ENCODE measurements at places on chromosomes 4 and X.

DNA sequence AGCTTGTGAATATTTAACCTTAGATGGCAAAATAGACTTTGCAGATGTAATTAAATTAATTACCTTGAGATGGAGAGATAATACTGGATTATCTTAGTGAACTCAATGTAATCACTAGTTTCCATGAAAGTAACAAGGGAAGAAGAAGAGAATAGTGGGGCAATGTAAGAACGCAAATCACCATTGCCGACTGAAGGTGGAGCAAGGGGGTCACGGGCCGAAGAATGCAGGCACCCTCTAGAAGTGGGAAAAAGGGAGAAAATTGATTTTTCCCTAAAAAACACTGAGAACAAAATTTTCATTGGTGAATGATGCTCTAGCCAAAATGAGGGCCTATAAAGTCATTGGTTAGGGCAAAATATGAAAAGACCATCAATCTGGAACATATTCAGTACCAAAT is 375.6 kb upstream of the EPHA5 start:
- no peaks in the 10 kb centered on the region for H3K27me3 ChIP-seq
- H3K4me1 ChIP-seq, result no peaks in the 10 kb centered on the region
- H3K36me3 ChIP-seq, result no peaks in the 10 kb centered on the region
- no peak overlapping the region for H3K27ac ChIP-seq
- no peak overlapping the region for H3K4me3 ChIP-seq
- no peak for DNase-seq

- no peaks in the 10 kb centered on the region for H3K27me3 ChIP-seq
- DNase-seq, result no peak
- no peak overlapping the region for H3K4me3 ChIP-seq
- H3K27ac ChIP-seq, result no peak overlapping the region
- peaks cover 5% of the 10 kb centered on the region for H3K4me1 ChIP-seq
- no peaks in the 10 kb centered on the region for H3K36me3 ChIP-seq
Measured at GRCh38 chr4:138307319-138307718, 65.2 kb upstream of the SLC7A11 start.

- H3K27ac ChIP-seq, result no peak overlapping the region
- no peaks in the 10 kb centered on the region for H3K27me3 ChIP-seq
- H3K36me3 ChIP-seq, result 0 out of 2 replicates have a peak, but pooled peaks cover 1% of the 10 kb centered on the region
Measured at GRCh38 chrX:78019586-78020483, 50.4 kb upstream of the PGAM4 start.

- DNase-seq, result no peak
- peaks cover 40% of the 10 kb centered on the region for H3K27me3 ChIP-seq
- no peak overlapping the region for H3K27ac ChIP-seq
- no peaks in the 10 kb centered on the region for H3K4me1 ChIP-seq
- no peak overlapping the region for H3K4me3 ChIP-seq
Measured at GRCh38 chr4:77124576-77124975, 32.4 kb upstream of the CCNG2 start.

GRCh38 chrX:45850775-45851433 is 650.2 kb upstream of the DIPK2B start:
- no peaks in the 10 kb centered on the region for H3K27me3 ChIP-seq
- peak overlapping the region; percentile 90 for H3K4me3 ChIP-seq
- DNase-seq, result peak; percentile 28
- peak overlapping the region; percentile 70 for H3K27ac ChIP-seq
- peaks cover 2% of the 10 kb centered on the region for H3K4me1 ChIP-seq
- H3K36me3 ChIP-seq, result peaks cover 5% of the 10 kb centered on the region

- DNase-seq, result no peak
- H3K4me1 ChIP-seq, result peaks cover 4% of the 10 kb centered on the region
- H3K4me3 ChIP-seq, result no peak overlapping the region
Measured at GRCh38 chr4:184548316-184548647, 73.9 kb upstream of the IRF2 start.

DNA sequence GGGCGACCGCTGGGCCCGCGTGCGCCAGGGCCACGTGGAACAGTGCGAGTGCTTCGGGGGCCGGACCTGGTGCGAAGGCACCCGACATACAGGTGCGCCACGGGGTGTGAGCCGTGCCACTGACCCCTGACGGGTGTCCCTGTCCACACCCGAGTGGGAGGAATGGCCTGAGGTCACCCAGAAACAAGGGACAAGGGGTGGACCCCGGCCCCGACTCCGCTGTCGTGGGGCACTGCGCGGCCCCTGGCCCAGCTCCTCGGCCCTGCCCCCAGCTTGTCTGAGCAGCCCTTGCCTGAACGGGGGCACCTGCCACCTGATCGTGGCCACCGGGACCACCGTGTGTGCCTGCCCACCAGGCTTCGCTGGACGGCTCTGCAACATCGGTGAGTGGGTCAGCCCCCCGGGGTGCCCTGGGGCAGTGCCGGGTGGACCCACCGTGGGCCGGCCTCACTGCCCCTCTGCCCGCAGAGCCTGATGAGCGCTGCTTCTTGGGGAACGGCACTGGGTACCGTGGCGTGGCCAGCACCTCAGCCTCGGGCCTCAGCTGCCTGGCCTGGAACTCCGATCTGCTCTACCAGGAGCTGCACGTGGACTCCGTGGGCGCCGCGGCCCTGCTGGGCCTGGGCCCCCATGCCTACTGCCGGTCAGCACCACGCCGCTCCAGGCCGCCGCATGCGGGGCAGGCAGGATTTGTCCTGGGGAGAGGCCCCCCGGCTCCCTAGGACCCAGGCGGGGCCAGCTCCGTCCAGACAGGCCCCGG is 2.8 kb downstream of the HGFAC start:
- no peaks in the 10 kb centered on the region for H3K4me1 ChIP-seq
- no peaks in the 10 kb centered on the region for H3K36me3 ChIP-seq
- no peak for DNase-seq
- no peaks in the 10 kb centered on the region for H3K27me3 ChIP-seq
- no peak overlapping the region for H3K4me3 ChIP-seq

DNA sequence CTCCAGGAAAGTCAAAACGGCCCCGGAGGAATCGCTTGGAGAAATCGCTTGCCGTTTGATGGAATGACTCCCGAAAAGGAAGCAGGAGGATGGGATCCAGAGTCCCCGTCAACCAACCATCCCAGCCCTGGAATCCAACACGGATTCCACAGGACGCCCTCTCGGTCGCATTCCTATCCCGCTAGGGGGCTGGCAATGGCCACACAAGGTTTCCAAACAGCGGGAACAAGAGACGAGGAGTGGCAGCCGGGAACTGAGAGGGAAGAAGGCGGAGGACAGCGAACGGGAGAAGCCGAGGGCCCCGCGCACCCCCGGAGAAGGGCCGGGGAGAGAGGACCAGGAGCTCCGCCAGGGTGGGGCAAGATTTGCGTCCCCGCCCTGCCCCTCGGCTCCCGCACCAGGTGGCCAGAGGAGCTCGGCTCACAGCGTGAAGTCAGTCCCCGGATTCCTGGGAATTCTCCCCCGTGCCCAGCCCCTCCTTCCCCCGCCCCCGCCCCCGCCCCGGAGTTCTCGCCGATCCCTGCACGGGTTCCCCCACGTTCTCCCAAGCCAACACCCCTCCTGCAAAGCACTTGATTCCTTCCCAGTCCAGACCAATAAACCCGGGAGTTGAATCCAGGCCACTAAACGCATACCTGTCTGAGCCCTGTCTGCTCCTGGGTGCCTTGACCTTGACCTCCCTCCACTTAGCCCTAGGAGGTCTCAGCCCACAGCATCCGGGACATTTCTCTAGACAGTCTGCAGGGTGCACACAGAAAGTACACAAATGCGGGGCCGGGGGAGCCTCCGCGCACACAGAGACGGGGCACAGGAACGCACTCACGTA is 1.4 kb downstream of the PDZD4 start:
- H3K36me3 ChIP-seq, result no peaks in the 10 kb centered on the region
- no peak for DNase-seq
- H3K27ac ChIP-seq, result no peak overlapping the region
- H3K4me3 ChIP-seq, result no peak overlapping the region

DNA sequence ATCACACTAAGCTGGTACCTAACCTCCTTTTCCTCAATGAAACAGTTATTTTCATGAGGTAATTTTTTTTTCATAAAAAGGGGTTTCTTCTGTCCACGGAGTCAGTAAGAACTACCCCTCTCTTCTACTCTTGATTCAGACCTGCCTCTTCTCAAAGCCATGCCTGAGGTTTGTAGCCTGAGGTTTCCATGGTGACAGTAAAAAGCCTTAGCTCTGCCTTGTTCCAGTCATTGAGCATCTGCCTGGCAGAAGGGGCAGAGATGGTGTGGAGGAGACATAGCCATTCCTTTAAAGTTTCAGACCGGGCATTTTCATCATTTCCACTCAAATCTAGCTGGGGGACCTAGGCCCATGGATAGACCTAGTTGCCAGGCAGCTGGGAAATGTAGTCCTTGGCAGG is 135.5 kb downstream of the REPS2 start:
- no peak for DNase-seq
- H3K27me3 ChIP-seq, result peaks cover 6% of the 10 kb centered on the region
- peaks cover 2% of the 10 kb centered on the region for H3K4me1 ChIP-seq
- H3K27ac ChIP-seq, result no peak overlapping the region
- no peaks in the 10 kb centered on the region for H3K36me3 ChIP-seq

DNA sequence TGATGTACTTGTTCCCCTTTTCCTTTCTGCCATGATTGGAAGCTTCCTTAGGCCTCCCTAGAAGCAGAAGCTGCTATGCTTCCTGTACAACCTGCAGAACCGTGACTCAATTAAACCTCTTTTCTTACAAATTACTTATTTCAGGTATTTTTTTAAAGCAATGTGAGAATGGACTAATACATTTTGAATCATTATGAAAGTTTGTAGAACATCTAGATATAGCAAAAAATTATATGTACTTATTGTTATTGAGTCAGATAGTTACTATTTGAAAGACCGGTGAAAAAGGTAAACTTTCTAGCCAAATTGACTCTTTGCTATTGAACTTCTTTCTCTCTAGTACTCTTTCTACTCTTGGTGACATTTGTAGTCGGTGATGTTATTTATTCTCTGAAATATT is 777.3 kb upstream of the GALNTL6 start:
- H3K4me3 ChIP-seq, result no peak overlapping the region
- no peaks in the 10 kb centered on the region for H3K36me3 ChIP-seq
- no peak overlapping the region for H3K27ac ChIP-seq
- H3K27me3 ChIP-seq, result no peaks in the 10 kb centered on the region

- no peak for DNase-seq
- no peaks in the 10 kb centered on the region for H3K27me3 ChIP-seq
- no peaks in the 10 kb centered on the region for H3K36me3 ChIP-seq
- no peak overlapping the region for H3K27ac ChIP-seq
- no peak overlapping the region for H3K4me3 ChIP-seq
- H3K4me1 ChIP-seq, result no peaks in the 10 kb centered on the region
Measured at GRCh38 chrX:151510203-151510602, 53.3 kb upstream of the PASD1 start.

DNA sequence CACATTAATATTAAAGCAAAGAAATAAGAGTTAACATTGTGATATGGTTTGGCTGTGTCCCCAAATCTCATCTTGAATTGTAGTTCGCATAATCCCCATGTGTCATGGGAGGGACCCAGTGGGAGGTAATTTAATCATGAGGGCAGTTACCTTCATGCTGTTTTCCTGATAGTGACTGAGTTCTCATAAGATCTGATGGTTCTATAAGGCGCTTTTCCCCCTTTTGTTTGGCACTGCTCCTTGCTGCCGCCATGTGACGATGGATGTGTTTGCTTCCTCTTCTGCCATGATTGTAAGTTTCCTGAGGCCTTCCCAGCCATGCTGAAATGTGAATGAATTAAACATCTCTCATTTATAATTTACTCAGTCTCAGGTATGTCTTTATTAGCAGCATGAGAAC is 153.8 kb upstream of the GALNT7 start:
- H3K36me3 ChIP-seq, result no peaks in the 10 kb centered on the region
- DNase-seq, result no peak
- no peak overlapping the region for H3K27ac ChIP-seq
- peaks cover 14% of the 10 kb centered on the region for H3K27me3 ChIP-seq
- H3K4me1 ChIP-seq, result no peaks in the 10 kb centered on the region

GRCh38 chr4:28391877-28392276 is 1531.2 kb downstream of the STIM2 start:
- no peaks in the 10 kb centered on the region for H3K4me1 ChIP-seq
- H3K36me3 ChIP-seq, result no peaks in the 10 kb centered on the region
- DNase-seq, result peak; percentile 40
- no peak overlapping the region for H3K27ac ChIP-seq
- H3K4me3 ChIP-seq, result no peak overlapping the region

GRCh38 chr4:40187386-40187906 is 9.4 kb upstream of the RHOH start:
- no peak overlapping the region for H3K27ac ChIP-seq
- H3K27me3 ChIP-seq, result peaks cover 3% of the 10 kb centered on the region
- no peak for DNase-seq

DNA sequence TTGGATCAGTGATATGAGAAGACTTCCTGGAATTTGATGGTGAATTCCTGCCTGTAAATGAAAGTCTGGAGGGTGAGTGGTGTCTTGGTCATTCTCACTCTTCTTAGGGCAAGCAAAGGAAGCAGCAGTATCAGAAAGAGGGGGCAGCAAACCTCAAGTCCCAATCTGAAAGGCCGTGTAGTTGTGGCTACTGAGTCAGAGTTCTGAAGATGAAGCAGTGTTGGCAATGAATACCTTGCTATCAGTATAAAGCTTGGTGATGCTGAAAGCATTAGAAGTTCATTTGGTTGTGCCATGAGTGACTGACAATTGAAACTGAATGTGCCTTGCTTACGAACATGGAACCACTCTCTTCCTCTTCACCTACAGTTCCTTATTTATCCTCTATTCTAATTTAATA is 35.0 kb upstream of the GLRA3 start:
- H3K4me1 ChIP-seq, result no peaks in the 10 kb centered on the region
- H3K4me3 ChIP-seq, result no peak overlapping the region
- no peaks in the 10 kb centered on the region for H3K27me3 ChIP-seq
- H3K27ac ChIP-seq, result no peak overlapping the region

DNA sequence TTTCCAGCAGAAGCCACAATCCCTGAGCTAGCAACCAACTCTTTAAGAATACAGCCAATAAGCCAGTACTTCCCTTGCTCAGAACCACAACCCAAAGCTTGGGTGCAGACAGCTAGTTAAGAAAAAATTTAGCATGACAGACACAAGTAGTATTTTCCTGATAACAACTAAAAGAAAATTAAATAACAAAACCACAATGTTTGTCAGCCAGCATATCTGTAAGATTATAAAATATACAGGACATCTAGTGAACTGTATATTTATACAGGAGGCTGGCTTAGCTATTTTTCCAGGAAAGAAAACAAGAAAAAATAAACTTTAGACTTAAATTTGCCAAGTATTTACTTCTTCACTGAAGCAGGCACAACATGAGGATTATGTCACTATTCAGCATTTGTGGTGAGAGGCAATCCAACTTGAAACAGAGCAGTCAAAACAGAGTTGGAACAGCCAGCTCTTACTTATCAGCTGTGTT is 6.6 kb downstream of the PF4V1 start:
- DNase-seq, result peak; percentile 88
- peaks cover 21% of the 10 kb centered on the region for H3K27me3 ChIP-seq
- H3K27ac ChIP-seq, result no peak overlapping the region
- peaks cover 11% of the 10 kb centered on the region for H3K4me1 ChIP-seq
- H3K4me3 ChIP-seq, result no peak overlapping the region

DNA sequence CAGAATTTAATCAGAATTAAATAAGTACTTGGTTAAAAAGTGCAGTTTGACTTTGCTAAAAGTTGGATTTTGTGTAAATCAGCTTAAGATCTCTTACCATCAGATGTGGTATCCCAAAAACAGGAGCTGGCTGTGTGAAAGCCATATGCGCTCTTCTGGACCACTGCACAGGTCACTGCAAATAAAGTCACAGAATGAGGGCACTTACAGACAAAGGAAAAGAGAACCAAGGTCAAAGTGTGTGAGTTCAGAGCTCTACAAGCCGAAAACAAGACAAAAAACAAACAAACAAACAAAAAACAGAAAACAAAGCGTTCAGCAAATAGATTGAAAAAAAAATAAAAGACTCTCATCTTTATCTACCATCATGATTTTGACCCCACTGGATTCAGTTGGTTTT is 6.4 kb downstream of the DYNLT3 start:
- no peaks in the 10 kb centered on the region for H3K4me1 ChIP-seq
- H3K27ac ChIP-seq, result no peak overlapping the region
- H3K36me3 ChIP-seq, result peaks cover 2% of the 10 kb centered on the region
- DNase-seq, result no peak
- no peaks in the 10 kb centered on the region for H3K27me3 ChIP-seq

Measured in IMR-90 (cell line).